NCI-H226 (cell line): ENCODE measurements at places on chromosomes 6 and 20.

- no peak for DNase-seq
Measured at GRCh38 chr6:37005827-37006567, 542 bp downstream of the FGD2 start.

GRCh38 chr6:150539568-150539967 lies 60.1 kb upstream of the PLEKHG1 start:
- DNase-seq: no peak

GRCh38 chr6:107228754-107229153 lies 113.4 kb upstream of the BEND3 start:
- no peak for DNase-seq

DNA sequence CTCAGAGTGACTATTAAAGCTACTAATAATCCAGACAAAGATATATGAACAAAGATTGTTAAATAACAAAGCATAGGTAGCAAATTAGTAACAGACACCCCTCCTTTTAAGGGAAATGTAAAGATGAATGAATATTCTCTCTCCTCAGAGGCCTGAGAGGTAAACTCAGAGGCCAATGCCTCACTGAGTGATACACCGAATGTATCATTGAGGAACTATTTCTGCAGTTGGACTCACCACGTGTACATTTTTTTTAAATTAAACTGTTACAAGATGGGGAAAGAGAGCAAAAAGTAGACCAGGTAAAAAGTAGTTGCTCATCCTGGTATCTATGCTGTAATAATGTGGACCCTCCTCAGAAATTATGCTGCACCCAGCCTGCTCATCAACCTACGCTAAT lies 72.3 kb upstream of the IPCEF1 start:
- DNase-seq: peak; percentile 18

DNA sequence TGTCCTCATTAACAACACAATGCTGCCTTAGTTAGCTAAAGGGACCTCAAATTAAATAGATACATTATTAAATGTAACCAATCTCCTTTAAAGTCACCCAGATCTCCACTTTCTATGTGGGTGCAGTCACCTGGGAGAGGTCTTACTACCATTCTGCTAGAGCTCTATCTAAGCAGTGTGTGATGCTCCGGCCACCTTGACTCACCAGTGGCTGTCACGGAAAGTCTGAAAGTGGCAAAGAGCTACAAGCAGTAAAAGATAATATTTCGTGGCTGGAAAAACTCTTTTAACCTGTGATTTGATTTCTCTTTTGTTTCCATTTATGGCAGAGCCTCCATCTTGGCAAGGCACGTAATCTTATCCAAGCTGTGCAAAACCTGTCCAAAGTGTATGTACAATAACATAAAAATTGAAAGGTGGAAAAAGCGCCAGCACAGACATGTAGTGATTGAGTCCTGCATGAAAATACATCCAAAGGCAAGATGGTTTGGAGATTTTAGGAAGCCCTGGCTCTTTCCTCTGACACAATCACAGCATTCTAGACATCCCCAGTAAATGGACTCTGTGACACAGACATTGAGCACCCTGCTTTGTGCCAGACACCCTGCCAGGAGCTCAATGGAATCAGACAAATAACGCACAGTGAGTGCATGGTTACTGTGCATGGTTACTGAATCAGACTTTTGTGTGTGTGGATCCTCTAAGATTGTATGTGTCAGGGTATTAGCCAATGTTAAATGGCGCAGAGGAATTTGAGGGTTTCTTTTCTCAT lies 116.6 kb downstream of the ADAT2 start:
- no peak for DNase-seq

DNA sequence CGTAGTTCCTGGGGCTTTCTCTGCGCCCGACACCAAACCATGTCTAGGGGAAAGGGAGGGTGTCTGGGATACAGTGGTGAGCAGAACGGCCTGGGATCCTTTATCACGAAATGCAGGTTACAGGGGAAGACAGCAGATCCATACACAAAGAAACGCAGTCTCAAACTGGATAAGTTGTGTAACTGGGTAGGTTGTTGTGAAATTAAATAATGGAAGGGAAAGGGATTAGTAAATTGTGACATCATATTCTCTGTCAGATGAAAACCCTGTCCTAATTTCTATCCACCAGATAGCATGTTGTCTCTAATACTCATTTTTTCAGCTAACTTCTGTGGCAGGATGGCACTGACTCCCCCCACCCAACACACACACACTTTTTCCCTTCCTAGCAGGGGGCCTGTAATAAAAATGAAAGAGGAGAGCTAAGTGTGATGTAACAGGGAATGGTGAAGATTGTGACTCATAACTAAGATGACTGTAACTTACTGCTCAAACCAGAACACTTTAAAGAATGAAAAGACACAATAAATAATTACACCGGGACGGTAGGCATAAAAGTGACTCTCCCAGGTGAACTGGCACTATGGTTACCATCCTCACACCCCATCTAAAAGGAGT lies 769 bp upstream of the TRPC4AP start:
- peak; percentile 60 for DNase-seq

DNA sequence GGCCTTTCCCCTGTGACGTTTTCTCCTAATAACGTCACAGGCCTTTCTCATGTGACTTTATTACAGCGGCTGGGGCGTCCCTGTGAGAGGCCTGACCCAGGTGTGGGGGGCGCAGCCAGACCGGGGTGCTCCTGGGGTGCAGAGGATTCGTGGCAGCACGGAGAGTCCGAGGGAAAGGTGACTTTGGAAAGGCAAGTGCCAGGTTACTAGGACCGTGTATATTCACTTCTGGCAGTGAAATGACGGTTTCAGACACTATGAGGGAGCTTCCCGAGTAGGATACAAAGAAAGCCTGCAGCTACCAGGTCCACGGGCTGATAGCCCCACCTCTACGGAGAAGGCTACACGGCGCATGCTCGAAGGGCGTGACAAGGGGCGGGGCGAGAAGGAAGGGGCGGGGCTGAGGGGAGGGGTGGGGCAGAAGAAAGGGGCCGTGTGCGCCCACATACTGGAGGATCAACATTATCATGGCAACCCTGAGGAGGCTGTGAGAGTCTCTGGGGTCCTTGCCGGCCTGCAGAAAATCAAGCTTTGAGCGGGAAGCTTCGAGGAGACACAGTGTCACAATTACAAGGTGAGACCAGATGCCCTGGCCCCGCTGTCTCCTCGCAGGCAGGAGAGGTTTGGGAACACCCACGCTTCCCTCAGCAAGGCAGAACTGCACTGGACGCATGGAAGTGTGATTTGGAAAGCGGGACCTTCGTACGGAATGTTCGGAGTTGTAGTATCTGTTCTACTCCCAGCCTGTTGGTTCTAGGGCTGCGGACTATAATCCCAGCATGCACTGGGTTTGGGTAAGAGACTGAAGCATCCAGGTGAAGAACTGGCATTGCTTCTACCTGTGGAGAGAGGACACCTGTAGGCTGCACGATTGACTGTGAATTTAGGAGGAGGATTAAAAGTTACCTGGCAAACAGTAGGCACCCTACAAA lies 54.4 kb upstream of the ZNF337 start:
- no peak for DNase-seq

GRCh38 chr6:55069132-55069781 lies 105.1 kb upstream of the HCRTR2 start:
- peak; percentile 19 for DNase-seq

GRCh38 chr6:79797912-79798311 lies 149.4 kb downstream of the ELOVL4 start:
- no peak for DNase-seq

- DNase-seq: no peak
Measured at GRCh38 chr20:24462460-24463010, 6.9 kb upstream of the SYNDIG1 start.

GRCh38 chr6:158461954-158462353 lies 97.9 kb upstream of the TMEM181 start:
- peak; percentile 19 for DNase-seq

DNA sequence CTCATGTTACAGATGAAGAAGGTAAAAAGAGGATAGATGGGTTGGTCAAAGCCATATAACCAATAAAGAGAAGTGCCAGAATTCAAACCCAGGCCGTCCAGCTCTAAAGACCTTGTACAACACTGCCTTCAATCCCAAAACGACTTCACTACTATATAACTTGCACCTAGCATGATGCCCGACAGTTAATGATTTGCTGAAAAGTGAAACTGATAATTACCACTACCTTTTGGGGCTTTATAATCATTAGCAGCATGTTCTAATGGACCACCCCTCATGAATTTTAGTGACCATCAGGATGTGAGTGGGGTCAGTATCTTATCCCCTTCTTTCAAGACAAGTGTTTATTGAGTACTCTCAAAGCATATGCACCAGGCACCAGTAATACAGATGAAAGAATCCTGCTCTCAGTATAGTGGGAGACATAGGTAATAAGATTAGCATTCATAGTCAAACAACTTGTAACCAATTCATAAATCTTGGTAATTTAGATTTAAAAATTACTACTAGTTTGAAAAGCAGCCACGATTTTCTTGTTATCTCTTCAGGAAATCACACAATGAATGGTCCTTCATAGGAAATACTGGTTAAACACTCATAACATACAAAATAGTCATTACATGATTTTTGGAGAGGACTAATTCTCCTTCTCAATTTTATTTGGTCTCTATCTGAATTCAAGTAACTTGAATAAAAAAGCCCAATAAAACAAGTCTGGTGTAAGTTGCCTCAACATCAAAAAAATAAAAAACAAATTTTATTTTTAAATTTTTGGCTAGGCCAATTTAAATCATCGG lies 98.0 kb downstream of the EPB41L2 start:
- DNase-seq: no peak

GRCh38 chr6:137341681-137342195 lies 122.6 kb upstream of the IFNGR1 start:
- no peak for DNase-seq
